ENCODE measurements at places on chromosomes 1 and 21.

- no peak for DNase-seq
These were observed 110.3 kb upstream of the TRABD2B start for GRCh38 chr1:48107516-48107915.

DNA sequence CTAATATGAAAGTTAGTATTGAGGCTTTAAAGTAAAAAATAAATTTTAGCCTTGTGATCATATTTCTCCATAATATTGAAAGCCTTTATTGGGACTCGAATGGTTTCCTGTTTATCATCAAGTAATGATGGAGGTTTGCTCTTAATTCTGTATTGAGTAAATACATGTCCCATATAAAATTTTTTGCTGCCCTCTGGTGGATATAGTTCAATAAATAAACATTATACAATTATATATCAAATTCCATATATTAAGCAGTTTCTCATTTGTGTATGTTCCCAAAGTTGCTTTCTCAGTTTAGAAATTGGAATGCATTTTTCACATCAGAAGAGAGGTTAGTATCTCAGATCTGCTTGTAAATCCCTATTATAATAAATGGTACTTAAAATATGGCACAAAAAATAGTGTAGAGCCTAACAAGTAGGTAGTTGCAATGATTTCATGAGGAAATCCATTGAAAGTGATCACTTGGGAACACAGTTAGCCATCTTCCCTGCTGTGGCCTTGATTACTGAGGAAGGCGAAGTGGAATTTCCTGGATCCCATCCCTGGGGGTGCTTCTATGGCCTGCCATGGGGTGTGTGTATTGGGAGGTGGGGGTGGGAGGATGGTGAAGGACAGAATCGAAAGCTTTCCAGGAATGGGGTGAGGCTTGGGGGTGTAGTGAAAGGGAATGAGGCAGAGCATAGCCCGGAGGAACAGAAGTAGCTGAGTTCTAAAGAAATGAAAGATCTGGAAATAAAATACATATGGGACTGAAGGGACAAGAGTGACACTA, 84.1 kb upstream of the C21orf91 start:
- DNase-seq, result no peak

- DNase-seq, result no peak
These were observed 164.2 kb downstream of the FMN2 start for GRCh38 chr1:240255922-240256321.

- DNase-seq, result no peak
These were observed 405.7 kb upstream of the POU3F1 start for GRCh38 chr1:38452246-38452645.

DNA sequence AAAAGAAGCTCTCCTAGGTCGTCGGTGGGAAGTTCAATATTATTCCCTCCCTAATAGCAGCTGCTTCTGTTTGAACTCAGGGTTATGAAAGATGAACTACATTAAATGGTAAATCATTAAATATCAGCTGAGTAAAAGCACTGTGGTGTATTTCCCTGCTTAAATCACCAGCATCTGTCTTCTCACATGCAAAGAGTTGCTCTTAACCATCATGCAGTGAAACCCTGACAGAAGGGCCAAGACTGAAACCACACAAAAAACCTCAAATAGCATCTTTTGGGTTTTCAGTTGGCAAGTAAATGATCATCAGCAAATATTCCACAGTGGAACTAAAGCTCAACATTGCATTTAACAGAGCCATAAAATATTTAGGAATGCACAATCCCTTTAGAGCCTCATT, 380.0 kb upstream of the ADGRL2 start:
- DNase-seq, result no peak

GRCh38 chr21:18041012-18041411, 203.6 kb upstream of the CHODL start:
- no peak for DNase-seq

DNA sequence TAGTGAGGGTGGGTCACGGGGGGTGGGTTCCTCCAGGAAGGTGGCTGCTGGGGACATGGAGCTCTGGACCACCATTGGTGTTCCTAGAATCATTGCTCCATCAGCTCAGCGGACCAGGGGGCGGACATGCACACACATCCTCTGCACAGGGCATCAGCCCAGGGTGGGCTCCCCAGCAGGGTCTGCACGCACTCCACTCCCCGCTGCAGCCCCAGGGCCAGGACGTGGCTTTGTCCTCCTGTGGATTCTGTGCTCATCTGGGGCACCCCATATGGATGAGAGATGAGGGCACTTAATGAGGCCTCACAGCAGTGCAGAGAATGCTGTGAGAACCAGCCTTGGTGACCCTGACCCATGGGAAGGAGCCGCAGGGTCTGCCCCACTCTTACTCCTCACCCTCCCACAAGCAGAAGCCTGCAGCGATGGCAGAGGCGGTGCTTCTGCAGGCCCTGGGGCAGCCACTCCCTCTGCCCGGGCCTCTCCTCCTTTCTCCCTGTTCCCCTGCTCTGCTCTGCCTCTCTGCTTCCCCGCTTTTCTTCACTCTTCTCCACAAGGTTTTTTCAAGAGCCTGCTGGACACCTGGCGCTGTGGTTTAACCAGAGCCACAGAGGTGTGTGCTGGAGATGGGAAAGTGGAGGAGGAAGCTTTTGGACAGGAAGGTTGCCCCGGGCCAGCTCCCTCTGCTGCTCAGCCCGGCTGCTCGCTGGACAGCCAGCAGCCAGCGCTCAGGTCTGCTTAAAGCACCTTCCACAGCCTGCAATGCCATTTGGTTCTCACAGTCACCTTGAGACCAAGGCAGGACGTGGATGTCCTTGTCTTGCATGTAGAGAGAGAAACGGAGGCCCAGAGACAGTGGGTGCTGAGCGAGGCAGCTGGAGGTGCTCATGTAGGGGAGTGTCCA, 26.3 kb upstream of the PCBP3 start:
- peak; percentile 14 for DNase-seq

GRCh38 chr1:35030756-35031446, 844 bp downstream of the ZMYM6 start:
- peak; percentile 50 for DNase-seq

GRCh38 chr1:81812712-81813111, 12.0 kb downstream of the ADGRL2 start:
- DNase-seq, result no peak

DNA sequence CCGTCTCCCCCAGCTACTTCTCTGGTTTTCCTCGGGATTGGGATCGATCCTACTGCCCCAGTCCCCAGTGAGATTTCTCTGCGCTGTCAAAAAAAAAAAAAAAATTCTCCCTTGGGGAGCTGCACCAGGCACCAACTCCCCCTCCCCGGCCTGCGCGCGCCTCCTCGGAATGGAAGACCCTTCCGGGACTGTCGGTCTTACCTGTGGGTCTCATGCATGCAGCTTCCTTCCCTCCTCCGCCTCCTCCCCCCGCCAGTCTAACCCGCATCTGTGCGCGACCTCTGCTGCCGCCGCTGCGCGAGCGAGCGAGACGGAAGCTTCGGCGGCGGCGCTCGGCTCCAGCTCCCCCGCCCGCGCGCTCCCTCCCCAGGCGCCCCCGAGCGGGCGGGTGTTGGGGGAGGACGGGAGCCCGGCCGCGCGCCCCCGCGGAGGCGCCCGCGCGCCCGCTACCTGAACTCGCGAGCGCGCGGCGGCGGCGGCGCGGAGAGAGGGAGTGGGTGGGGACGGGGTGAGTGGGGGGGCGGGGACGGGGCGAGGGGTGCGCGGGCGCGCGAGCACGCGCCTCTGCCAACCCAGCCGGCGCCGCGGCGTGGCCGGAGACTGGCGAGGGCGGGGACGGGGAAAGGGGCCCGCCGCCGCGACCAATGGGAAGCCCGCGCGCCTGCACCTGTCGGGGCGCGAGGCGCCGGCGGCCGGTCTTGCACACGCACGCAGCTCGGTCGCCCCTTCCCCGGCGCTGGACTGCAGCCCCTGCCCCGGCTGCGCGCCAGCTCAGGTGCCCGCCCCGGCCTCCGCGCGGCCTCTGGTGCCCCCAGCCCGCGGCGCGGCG, at the start of gene SUSD4:
TSS of gene SUSD4 (minus strand) at position 321 of the 829 bp plus-strand sequence. CDS start 751 bp downstream, outside the sequence.
- DNase-seq, result peak; percentile 68

DNA sequence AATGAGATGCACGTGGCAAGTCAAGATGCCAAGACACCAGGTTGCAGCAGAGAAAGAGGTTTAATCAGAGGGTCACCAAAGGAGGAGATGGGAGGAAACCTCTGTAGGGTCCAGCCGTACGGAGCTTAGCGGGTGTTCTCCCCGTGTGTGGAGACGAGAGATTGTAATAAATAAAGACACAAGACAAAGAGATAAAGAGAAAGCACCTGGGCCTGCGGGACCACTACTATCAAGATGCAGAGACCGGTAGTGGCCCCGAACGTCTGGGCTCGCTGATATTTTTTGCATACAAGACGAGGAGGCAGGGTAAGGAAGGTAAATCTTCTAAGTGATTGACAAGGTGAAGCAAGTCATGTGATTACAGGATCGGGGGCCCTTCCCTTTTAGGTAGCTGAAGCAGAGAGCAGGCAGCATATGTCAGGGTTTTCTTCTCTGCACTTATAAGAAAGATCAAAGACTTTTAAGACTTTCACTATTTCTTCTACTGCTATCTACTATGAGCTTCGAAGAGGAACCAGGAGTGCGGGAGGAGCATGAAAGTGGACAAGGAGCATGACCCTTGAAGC, 41.2 kb upstream of the TDRD10 start:
- DNase-seq, result no peak

GRCh38 chr1:17874710-17875109, 119.6 kb downstream of the ACTL8 start:
- no peak for DNase-seq

DNA sequence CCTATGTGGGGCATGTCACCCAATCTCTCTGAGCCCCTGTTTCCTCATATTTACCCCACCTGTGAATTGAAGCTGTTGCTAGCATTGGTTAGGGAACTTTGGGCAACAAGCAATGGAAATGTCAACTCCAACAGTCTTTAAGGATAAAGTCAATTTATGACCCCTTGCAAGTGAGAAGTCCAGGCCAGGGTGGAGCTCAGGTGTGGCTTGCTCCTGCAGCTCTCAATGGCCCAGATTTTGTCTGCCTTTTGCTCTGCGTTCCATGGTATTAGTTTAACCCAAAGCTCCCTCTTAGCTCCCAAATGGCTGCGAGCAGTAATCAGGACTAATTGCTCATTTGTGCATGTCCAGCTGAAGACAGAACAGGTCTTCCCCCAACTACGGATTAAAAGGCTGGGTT, 70.4 kb upstream of the ABCG1 start:
- no peak for DNase-seq

DNA sequence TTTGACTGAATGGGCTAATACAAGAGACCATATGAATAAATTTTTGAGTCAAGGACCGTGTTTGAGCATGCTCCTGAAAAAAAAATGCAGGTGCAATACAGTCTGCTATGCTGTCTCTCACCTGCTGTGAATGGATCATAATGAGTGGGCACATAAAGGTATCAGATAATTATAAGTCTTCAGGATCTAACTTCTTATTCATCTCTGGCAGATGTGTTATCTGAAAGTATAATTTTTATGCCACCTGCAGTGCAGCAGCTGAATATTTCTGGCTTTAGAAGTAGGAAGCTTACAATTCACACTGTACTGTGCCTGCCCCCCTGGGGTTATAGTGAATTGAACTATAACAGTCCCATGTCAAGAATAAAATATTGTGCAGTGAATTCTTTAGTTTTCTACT, 333.3 kb downstream of the MRPL39 start:
- DNase-seq, result no peak

GRCh38 chr1:213381572-213382084, 330.6 kb downstream of the RPS6KC1 start:
- DNase-seq, result no peak

GRCh38 chr1:147264158-147264768, 21.8 kb downstream of the CHD1L start:
- no peak for DNase-seq

GRCh38 chr1:21665711-21666575, 3.2 kb downstream of the RAP1GAP start:
- DNase-seq, result no peak
